Activated CD4-positive, alpha-beta T cell treated with anti-CD3 and anti-CD28 coated beads for 4 hours (primary cell): ENCODE measurements at places on chromosomes 5 and 9.

GRCh38 chr9:35682520-35683315 is 7.0 kb downstream of the TPM2 start:
- DNase-seq: no peak

DNA sequence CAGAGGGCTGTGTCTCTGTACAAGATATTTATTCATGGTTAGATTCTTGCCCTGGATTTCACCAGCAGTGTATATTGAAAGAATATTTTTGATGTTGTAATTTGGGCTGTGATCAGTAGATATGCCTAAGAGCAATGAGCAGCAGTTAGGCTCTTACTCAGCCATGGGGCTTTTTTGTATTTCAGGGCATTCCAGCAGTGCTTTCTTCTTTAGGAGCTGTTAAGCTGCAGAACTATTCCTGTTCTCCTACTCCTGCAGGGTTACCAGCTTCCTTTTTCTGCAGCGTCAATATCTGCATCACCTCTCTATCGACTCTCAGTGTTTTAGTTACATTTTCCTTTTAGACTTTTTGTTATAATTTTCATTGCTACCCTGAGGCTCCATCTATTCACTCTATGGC is 206.2 kb downstream of the SLCO4C1 start:
- no peak for DNase-seq

DNA sequence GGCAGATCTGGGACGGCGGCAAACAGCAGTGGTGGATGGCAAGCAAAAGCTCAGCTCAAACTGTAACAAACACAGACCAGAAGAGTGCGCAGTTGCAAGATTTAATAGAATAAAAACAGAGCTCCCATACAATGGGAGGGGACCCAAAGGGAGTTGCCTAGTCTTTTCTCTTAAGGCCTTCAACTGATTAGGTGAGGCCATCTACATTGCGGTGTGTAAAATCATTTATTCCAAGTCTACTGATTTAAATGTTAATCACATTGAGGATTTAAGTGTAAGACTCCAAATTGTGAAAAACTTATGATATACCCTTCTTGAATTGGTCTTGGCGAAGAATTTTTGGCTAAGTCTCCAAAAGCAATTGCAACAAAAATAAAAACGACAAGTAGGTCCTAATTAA is 21.6 kb upstream of the C1QTNF3 start:
- no peak for DNase-seq

- no peak for DNase-seq
Observed at GRCh38 chr5:32859211-32859641, 148.1 kb downstream of the NPR3 start.
